Muscle of back (tissue), 13 donors: ENCODE measurements at places on chromosomes 2 and 18.

DNA sequence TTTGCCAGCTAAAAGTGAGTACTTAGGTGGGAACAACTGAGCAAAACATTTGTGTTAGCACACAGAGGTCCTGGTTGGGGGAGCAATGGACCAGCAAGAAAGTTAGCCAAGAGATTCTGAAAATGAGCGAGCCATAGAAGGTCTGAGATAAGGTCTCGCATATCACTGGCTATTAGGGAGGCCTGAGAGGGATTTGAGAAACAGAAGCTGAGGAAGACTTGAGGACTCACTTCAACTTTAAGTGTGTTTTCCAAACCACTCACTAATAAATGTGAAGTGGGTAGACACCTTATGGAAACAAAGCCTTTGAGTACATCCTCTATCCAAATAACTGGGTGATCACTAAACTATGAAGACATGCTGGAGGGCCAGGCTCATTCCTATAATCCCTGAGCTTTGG lies 958.5 kb downstream of the DPP10 start:
- no peak for DNase-seq

GRCh38 chr18:59550174-59550516 lies 147.1 kb downstream of the CCBE1 start:
- DNase-seq, result no peak

DNA sequence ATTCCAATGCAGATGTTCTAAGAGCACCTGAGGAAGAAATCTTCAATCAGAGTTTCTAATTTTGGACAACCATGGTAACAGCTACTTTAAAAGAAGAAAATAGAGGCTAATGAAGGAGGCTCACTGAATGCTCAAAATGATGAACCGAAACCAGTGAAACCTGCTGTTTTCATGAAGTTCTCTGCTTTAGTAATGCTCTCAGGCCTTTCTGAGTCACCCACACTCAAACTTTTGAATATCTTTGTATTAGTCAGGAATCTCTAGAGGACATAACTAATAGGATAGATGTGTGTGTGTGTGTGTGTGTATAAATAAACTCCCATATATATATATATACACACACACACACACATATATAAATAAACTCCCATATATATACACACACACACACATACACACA lies 76.9 kb upstream of the RIT2 start:
- no peak for DNase-seq

GRCh38 chr2:112712465-112712864 lies 8.4 kb upstream of the NT5DC4 start:
- DNase-seq, result no peak

DNA sequence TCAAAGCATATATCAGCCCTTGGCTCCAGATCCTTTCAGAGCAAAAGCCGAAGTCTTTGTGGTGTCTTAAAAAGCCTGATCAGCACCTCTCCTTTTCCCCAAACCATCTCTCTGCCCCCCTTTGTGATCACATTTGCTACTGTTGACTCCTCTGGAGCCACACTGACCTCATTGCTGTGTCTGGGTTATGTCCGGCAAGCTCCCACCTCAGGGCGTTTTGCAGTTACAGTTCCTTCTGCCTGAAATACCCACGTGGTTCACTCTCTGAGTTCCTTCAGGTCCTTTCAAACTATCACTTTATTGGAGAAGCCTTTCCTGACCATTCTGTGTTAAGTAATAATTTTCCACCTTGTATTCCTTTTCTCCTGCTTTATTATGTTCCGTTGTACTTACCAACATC lies 11.8 kb downstream of the C2orf69 start:
- no peak for DNase-seq

DNA sequence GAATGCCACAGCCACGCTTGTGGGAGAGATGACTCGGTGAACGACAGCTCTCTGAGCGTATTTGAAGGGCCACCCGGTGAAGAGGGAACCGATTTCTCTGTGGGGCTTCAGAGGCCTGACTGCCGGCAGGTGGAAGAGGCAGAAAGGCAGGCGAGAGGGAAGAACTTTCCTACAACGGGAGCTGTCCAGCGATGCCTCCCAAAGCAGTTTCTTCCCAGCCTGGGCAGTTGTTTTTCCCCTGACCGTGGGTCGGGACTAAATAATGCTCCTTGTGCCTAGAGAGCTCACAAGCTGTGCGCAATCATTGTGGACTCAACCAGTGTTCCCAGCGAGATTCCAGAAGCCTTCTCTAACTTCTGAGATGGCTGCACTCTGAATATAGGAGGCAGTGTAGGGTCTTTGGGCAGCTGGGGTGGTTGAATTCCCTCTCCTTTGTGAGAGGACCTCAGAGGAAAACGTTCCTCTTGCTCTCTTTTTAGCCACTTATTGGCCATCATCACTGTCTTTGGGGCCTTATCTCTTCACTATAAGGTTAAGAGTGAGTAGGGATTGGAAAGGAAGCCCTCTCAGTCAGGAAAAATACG lies 710 bp downstream of the SEC11C start:
- peak; percentile 8 for DNase-seq

DNA sequence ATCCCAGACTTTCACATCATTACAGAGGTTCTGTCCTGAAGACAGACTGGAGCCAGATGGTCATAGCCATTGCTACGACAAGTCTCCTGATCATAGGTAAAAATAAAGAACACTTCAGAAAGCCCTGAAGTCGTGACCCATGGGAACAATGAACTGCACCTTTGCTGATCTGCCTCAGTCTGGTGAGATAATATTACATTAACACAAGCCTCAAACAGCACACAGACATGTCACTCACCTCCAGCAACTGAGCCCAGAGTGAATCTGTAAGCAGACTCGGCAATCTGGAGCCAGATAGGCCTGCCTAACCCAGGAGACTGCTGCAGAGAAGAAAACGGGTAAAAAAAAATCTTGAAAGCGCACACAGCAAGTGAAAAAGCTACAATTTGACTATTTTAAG lies 79.2 kb downstream of the SLC25A12 start:
- no peak for DNase-seq

DNA sequence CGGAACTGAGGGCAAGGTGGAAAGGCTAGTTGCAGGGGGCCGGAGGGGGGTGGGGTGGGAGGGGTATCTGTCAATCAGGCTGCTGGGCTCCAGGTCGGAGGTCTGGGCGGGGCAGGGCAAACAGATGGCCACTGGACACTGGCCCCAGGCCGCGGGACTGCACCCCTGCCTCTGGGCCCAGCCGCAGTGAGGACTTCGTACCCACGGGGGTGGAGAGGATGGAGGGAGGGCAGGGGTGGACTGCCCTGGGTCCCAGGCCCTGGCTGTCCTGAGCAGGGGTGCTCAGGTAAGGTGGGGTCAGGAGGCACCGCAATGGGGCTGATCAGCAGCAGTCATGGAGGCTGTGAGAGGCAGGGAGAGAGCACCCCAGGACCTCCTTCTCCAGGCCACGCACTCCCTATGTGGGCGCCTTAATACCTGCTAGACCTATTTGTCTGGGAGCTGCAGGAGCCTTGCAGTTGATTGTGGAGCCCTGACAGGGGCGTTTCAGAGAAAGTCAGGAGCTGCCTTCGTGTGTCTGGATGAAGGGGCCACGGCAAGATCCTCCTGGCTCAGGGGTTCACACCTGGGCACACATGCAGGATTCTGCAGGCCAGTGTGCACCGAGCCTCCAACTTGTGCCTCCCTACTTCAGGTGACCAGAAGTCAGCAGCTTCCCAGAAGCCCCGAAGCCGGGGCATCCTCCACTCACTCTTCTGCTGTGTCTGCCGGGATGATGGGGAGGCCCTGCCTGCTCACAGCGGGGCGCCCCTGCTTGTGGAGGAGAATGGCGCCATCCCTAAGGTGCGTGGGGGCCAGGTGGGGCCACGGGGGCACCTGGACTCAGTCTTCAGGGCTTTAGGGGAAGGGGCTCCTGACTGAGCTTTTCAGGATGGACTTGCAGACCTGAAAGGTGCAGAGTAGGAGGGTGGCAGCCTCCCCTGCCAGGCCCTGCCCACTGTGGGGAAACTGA lies 1.5 kb downstream of the CTDSP1 start:
- no peak for DNase-seq

GRCh38 chr2:95044601-95045000 lies 19.1 kb downstream of the MAL start:
- no peak for DNase-seq

DNA sequence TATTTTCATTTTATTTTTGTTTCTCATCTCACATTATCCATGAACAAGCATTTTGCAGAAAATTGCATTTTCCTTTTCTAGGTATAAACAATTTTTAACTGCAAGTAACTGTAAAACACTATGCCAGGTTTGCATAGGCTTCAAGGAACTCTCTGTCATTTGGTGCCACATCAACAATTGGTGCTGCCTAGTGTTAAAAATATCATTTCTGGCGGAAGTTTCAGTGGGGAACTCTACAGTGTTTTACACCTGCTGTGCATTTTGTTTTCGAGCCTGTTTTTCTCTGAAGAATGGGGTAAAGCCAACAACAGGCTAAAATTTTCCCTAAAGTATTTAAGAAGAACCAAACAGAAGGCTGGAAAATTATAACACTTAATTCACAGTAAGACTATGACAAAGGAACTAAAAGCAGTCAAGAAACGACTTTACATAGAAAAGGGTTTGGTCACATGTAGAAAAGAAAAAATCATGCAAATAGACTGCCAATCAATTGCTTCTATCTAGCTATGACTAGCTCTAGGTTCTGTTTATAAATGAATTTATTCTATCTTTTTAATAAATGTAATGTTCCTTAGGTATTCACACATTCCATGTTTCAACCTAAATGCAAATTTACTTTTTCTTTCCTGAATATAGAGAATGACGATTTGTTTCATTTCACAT lies 21.4 kb upstream of the FRZB start:
- no peak for DNase-seq

- DNase-seq, result peak; percentile 88
Observed at GRCh38 chr2:207625014-207625907, at the start of gene METTL21A. Gene METTL21A (minus strand): TSS chr2:207625394. CDS start chr2:207624375, 1,019 bp downstream.

DNA sequence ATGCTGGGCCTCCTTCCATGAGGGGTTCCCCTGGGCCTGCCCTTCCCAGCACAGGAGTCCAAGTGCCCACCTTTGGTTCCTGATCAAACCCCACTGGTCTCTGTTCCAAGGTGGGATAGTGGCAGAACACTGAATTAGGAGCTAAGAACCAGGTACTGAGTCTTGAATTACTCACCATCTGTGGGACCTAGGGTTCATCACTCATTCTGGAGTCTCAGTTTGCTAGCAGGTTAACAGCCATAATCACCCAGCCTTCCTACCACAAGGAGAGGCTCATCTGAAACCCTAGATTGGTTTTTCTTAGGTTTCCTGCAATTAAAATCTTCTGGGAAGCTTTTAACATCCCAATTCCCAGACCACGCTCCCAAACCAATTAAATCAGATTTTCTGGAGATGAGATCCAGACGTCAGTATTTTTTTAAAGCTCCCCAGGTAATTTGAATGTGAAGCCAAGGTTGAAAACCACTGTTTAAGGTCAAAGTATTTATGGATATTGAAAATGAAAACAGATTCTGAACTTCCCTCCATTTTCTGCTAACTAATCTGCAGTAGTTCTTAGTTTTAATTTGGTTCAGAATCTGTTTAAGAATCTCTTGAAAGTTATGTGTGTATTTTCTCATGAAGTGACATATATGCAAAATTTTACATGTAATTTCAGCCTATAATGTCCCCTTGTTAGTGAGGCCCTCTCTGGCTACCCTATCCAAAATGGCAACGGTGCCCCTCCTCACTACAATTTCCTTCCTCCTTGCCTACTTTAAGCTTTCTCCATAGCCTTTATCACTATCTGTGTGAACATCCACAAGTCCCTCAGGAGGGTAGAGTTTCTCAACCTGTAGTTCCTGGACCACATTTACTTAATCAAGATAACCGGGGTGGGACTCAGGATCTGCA lies 166.5 kb upstream of the CXCR4 start:
- DNase-seq, result no peak

DNA sequence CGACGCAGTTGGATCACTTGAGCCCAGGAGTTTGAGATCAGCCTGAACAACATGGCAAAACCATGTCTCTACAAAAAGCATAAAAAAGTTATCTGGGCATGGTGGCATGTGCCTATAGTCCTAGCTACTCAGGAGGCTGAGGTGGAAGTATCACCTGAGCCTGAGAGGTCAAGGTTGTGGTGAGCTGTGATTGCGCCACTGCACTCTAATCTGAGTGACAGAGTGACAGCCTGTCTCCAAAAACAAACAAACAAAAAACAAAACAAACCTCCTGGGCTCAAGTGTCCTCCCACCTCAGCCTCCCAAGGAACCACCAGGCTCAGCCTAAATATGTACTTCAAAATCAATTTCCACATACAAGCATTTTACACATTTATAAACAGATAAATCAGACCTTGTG lies 83.8 kb downstream of the STRN start:
- DNase-seq, result no peak

GRCh38 chr2:127347734-127348392 lies 39.9 kb downstream of the MAP3K2 start:
- DNase-seq, result no peak

GRCh38 chr2:150119819-150120218 lies 367.6 kb downstream of the RND3 start:
- no peak for DNase-seq

GRCh38 chr18:46711444-46711863 lies 45.4 kb downstream of the ST8SIA5 start:
- DNase-seq, result peak; percentile 56

GRCh38 chr2:78861546-78861945 lies 164.0 kb upstream of the REG3G start:
- DNase-seq, result peak; percentile 15

DNA sequence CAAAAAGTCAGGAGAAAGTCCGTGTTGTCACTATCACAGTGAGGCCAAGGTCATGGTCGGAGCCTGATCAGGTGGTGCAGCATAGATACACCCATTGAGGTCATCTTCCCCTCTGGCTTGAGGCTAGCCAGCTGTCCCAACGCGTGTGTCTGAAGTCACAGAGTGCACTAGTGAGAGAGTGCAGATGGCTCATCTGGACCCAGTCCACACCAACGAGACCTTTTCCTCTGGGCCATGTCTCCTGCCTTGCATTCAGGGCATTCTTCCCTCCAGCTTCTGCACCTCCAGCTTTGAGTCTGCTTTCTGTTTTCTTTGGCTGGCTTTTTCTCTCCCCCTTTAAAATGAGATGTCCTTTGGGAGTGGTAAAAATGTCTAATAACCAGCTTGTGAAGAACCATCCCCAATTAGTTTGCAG lies 146.9 kb downstream of the TDRD15 start:
- peak; percentile 67 for DNase-seq

GRCh38 chr2:37287966-37288365 lies 36.7 kb downstream of the PRKD3 start:
- DNase-seq, result no peak

- DNase-seq, result no peak
Observed at GRCh38 chr18:30454920-30455319, 587.6 kb downstream of the DSC3 start.

GRCh38 chr2:201118961-201119854 lies 3.2 kb downstream of the CFLAR start:
- DNase-seq, result no peak

- no peak for DNase-seq
Observed at GRCh38 chr2:160289126-160289525, 89.1 kb upstream of the ITGB6 start.

DNA sequence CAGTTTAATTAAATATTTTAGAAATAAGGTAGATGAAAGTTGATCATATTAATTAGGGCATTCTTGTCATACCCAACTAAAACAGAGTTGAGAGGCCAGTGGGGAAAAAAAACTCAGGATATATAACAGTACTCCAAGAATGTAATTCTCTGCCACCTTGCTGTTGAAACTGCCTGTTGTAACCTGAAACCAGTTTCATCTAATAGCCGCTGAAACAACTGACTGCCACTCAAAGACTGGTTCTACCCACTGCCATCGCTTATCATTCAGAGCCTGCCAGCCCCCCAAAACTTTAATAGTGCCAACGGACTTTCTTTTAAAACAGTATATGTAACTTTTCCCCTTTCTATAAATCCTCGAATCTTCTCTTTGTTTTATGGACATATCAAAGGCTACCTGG lies 37.7 kb upstream of the FSIP2 start:
- DNase-seq, result no peak
